ENCODE measurements at places on chromosomes 12 and 14. TPM values are rescaled to one million over a fixed set of nuclear protein-coding genes. Genes with fewer than 3 reads are reported as not detected.

DDN gene
- polyA plus RNA-seq = 0.14 TPM

SERPINA9 gene
- polyA plus RNA-seq = not detected

ABHD12B gene
- polyA plus RNA-seq = 4.0 TPM

PIANP gene
- polyA plus RNA-seq = 6.3 TPM

RNFT2 gene
- 12.7 TPM for polyA plus RNA-seq

DPY19L2 gene
- polyA plus RNA-seq = 2.2 TPM

LRTM2 gene
- polyA plus RNA-seq = 0.05 TPM

ACSM4 gene
- polyA plus RNA-seq = not detected

CD69 gene
- not detected for polyA plus RNA-seq

OR10AD1 gene
- not detected for polyA plus RNA-seq

OTX2 gene
- 155 TPM for polyA plus RNA-seq

DMAC2L gene
- polyA plus RNA-seq = 22.5 TPM

APOF gene
- polyA plus RNA-seq = not detected

ANKRD33 gene
- 1.5 TPM for polyA plus RNA-seq

OR4E2 gene
- polyA plus RNA-seq = not detected

CRIP1 gene
- 2.2 TPM for polyA plus RNA-seq

SERPINA1 gene
- 0.08 TPM for polyA plus RNA-seq

ACSS3 gene
- polyA plus RNA-seq = 14.4 TPM

SAMD15 gene
- polyA plus RNA-seq = 0.17 TPM

PMEL gene
- 467 TPM for polyA plus RNA-seq

PTHLH gene
- polyA plus RNA-seq = 0.32 TPM

STAC3 gene
- 0.70 TPM for polyA plus RNA-seq

Data from H1 (cell line).